ENCODE measurements at places on chromosomes 13 and 19.

DNA sequence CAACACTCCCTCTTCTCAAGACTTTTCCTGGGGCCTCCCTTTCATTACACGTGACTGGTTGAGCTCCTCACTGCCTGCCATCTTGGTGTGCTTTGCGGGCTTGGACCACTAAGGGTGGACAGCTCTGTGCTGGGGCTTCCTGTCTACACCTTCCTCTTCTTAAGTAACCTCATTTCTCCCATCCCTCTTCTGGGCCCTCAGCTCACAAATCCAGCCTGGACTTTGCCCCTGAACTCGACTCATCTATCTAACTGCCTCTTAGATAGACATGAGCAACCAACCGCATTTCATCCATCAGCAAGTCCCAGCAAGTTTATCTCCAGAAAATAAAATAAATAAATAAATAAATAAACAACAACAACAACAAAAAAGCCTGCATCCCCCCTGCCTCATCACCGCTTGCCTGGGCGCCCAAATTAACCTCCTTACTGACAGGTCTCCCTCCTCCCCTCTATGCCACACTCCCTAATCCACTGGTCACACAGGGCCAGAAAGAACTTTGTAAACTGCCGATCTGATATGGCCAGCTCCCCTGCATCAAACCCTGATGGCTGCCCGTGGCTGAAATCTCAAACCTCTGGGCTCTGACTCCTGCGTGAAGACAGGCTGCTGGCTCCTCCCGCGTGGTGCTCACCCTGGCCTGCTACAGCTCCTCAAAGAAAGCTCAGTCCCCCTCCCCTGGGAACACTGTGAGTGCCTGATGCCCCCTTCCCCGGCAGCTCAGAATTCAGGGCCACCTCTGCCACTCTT, 7.8 kb downstream of the ISOC2 start:
- DNase-seq = no peak

GRCh38 chr13:79674765-79675515, 194.0 kb downstream of the NDFIP2 start:
- DNase-seq = no peak

- no peak for DNase-seq
These were observed 24.2 kb downstream of the NEK5 start for GRCh38 chr13:52104624-52105023.

DNA sequence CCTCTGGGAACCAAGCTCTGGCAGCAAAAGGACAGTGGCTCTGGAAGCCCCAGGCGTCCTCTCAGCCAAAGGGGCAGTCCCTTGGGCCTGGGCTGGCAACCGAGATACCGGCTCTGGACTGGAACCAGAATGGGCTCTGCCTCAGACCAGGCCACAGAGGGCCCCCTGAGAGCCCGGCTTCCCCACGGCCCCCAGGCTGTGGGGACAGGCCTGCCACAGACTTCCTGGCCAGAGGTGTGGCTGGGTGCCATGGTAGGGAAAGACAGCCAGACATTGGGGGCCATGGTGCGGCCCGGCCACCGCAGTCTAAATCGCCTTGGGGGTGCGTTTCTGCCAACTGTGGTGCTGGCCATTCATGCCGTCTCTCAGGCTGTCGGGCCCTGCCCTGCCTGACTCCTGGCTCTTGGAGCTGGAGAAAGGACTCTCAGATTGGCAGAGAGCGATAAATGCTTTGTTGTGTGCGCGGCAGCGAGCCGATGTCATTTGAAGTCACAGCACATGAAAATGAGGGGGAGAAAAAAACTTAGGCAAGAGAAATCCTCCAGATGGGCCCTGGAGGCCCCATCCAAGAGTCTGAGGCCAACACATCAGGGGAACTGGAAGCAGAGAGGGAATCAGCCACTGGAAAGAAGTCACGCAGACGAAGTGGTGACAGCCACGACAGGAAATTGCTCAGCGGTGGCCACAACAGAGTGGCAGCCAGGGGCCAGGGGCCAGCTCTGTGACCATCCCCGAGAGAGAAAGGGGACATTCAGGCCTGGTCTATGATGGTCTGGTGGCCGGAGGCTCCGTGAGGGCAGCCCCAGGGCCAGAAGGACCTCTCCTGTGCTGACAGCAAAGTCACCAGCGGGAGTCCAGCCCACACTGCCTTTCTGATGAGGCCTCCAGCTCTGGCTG, 26.5 kb downstream of the SH3GL1 start:
- no peak for DNase-seq

GRCh38 chr19:6590827-6591319, at the start of gene CD70:
Gene CD70, minus strand, starts transcription at chr19:6591150. Its CDS starts 148 bp downstream, at chr19:6591002.
- DNase-seq = no peak

GRCh38 chr13:85665286-85665685, 133.9 kb downstream of the SLITRK6 start:
- peak; percentile 10 for DNase-seq

- DNase-seq = no peak
These were observed 33.7 kb downstream of the SUGT1 start for GRCh38 chr13:52686376-52686775.

GRCh38 chr19:547836-548720, 4.2 kb downstream of the GZMM start:
- DNase-seq = no peak

DNA sequence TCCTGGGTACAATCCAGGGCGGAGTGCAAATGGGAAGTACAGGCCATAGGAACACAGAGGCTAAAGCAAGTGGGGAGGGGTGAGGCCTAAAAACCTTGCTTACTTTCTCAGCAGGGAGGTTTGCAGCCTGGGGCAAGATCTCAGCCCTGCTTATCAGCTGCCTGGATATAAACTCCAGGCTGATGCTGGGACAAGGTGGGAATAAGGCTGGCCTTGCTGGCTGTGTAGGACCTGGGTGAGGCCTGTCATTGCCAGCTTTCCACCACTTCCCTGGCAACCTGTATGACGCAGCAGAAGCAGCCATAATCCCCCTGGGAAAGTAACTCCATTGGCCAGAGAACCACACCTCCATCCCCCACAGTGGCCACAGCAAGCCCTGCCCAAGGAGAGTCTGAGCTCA, 279.1 kb upstream of the ATXN8OS start:
- no peak for DNase-seq

GRCh38 chr19:37654629-37655300, 500 bp downstream of the ZFP30 start:
- DNase-seq = peak; percentile 30

Data from NCI-H510A (cell line).